CD8-positive, alpha-beta T cell (primary cell): ENCODE measurements at places on chromosomes 12 and 14.

- DNase-seq = no peak
Observed at GRCh38 chr14:61196792-61197191, 84.3 kb downstream of the TMEM30B start.

DNA sequence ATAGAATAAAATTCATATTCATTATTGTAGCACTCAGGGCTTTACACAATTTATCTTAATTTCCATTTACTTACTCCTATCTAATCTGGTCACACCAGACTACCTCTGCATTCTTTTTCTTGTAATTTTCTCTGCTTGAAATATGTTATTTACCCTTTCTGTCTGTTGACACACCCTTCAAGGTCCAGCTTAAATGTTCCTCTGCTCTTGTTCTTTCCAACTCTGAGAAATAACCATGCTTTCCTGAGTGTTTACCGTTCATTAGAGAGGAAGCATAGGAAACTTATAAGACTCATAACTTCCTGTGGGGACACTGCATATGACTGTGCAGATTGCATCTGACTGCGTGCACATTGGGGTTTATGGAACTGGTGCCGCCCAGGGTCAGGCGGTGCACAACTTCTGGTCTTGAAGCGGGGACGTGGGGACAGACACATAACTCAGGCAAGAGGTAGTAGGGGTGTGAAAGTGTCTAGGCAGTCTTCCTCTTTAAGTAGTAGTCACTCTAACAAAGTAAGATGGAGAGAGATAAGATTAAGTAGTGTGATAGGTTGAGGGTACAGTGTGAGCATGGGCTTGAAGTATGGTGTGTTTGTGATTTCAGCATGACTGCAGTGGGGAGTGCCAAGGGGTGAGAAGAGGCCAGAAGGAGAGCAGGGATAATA lies 42.6 kb upstream of the FOXJ2 start:
- DNase-seq = peak; percentile 57

DNA sequence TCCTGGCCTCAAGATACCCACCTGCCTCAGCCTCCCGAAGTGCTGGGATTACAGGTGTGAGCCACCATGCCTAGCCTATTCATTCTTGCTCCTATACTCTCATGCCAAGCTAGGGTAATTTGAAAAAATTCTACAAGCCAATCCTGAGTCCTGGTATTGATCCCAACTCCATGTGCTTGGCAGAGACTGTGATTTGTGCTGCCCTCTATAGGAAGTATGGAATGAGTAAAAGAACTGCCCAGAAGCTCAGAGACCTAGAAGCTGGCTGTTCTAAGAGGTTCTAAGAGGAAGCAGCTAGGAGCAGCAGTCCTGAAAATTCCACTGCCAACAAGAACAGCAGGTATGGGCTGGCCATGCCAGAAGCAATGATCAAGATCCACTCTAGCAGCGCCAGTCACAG lies 402.5 kb downstream of the PCNX1 start:
- DNase-seq = no peak

DNA sequence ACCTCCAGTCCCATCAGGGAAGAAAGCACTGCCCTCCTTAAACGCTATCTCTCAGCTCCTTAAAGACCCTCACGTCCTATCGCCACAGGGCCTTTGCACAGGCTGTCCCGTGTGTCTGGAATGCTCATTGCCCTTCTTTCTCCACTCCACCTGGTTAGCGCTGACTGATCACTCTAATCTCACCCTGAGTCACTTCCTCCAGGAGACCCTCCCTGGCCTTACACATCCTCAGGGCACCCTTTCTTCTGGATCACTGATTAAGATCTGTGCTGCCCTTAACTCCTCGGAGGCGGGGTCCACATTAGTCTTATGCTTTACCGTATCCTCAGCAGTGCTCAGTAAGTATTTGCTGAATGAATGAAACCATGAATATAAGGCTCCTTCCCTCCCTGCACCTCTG lies 94.7 kb downstream of the SYNE3 start:
- DNase-seq = no peak

DNA sequence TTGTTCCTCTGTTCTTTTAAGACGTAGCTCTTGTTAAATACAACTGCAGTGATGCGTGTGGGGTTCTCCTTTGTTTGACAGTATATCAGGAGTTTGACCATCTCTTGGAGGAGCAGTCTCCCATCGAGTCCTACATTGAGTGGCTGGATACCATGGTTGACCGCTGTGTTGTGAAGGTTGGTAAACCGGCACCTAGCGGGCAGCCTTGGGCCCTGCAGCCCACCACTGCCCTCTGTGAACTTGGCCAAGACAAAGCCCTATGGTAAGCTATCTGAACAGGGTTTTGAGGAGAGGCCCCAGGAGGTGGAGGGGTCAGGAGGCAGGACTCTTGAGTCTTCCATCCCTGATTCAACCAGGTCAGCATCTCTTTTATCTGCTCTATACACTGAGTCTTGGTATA lies 54.6 kb upstream of the RIC8B start:
- no peak for DNase-seq

- no peak for DNase-seq
Observed at GRCh38 chr12:32651956-32652210, 27.2 kb upstream of the DNM1L start.

DNA sequence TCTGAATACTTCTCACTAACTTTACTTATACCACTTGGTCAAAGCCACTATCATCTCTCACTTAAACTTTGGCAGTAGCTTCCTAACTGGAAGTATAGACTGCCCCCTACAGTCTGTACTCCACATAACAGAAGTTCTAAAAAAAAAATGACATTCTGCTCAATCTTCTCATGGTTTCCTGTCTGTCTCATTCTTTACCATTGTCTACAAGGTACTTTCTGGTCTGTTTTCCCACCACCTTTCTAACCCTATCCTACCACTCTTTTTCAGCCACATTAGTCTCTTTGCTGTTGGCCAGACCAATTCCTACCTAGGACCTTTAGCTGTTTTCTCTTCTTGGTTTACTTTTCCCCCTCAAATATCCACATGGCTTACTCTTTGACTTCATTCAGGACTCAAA lies 14.7 kb downstream of the CPSF6 start:
- DNase-seq = no peak

- no peak for DNase-seq
Observed at GRCh38 chr12:25725931-25726330, 172.8 kb upstream of the LMNTD1 start.

- DNase-seq = no peak
Observed at GRCh38 chr12:53601296-53601847, 24.8 kb downstream of the ATF7 start.

GRCh38 chr14:45089813-45090212 lies 5.9 kb downstream of the PRPF39 start:
- no peak for DNase-seq
